Natural killer cell (primary cell): ENCODE measurements at places on chromosomes 1 and 21. TPM values are rescaled to one million over a fixed set of nuclear protein-coding genes. Genes with fewer than 3 reads are reported as not detected.

DNA sequence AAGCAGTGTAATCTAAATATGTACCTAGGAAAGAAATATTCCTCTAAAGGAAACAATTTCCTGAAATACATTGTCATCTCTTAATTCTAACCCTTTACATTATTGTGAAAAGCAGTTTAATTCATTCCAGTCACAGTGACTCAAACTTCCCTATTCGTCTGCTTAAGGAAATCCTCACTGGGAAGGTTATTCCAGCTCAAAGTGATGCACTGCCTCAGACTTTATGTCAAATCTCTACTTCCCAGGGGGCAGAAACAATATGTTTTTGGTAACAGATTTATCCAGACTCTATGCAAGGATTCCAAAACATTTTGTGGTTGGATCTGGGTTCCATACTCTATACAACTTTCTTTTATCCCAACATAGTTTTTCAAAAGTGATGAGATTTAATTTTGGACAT is 145.2 kb downstream of the NTMT2 start:
- no peaks in the 10 kb centered on the region for H3K36me3 ChIP-seq
- no peak overlapping the region for H3K27ac ChIP-seq
- no peak for DNase-seq
- no peak overlapping the region for H3K4me3 ChIP-seq
- H3K4me1 ChIP-seq = no peaks in the 10 kb centered on the region
- H3K27me3 ChIP-seq = peaks cover 4% of the 10 kb centered on the region

DNA sequence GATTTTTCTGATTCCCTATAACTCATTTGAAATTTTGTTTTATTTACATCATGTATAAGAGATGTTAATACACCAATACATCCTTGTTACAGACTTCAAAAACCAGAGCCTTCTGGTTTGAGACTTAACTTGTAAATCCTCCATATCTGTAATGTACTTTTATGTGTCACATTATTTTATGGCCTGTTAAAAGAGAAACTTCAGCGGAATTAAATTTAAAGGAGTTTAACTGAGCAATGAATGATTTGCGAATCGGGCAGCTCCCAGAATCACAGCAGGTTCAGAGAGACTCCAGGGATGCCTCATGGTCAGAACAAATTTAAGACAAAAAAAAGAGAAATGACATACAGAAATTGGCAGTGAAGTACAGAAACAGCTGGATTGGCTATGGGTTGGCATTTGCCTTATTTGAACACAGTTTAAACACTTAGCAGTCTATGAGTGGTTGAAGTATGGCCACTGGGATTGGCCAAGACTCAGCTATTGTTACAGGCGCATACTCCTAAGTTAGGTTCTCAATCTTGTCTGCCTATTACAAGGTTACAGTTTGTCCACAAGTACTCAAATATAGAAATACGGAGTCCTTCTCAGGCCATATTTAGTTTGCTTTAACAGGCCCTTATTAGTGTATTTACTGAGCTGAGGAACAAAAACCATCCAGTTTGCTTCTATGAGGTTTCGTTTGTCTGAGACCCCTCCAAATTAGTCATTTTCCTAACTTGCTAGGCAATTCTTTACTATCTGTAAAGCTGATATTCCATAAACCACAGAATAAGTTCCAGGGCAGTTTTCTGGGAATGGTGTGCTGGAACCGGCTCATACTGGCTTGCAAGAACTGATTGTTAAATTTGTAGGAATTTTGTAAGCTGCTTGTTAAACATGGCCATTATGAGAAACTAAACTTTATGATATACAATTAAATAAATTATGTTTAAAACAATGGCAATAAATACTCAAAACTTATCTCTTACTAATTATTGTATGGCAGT is 56.2 kb upstream of the WDR26 start:
- no peak for DNase-seq
- H3K36me3 ChIP-seq = no peaks in the 10 kb centered on the region
- H3K27ac ChIP-seq = no peak overlapping the region
- no peaks in the 10 kb centered on the region for H3K27me3 ChIP-seq

Gene LHX8
- total RNA-seq = not detected

DNA sequence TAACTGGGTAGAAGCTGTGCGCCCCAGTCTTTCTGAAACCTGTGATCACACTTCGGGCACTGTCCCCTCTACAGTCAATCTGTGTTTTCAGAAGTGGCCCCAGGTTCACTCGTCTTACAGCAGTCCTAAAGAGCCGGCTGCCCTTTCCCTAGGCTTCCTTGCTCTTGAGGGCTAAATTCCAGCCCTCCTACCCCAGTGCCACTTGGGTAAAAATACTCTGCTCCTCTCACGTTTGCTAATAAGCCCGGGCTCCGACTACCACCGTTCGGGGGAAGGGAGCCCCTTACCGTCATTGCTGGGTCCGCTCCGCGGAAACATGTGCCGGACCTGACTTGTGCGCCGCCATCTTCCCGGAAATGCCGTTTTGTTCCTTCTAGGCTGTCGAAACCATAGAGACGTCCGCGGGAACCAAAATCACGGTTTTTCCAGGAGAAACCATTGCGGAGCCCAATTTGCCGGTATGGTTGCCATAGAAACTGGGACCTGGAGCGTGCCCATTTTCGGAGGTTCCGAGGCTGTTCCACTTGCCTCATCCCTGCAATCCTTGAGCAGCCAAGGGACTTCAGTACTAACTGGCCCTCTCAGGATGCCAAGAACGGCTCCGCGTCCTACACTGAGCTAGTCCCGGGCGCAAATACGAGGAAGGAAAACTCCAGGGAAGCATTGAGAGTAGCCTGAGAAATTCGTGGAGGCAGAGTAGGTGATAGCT is at the start of gene GPATCH4:
Gene GPATCH4, minus strand, starts transcription at position 358 of the 709 bp plus-strand sequence.
- H3K36me3 ChIP-seq = peaks cover 12% of the 10 kb centered on the region
- H3K27ac ChIP-seq = peak within 1 kb of the TSS; percentile 81
- peak within 1 kb of the TSS; percentile 97 for H3K4me3 ChIP-seq
- H3K27me3 ChIP-seq = no peaks in the 10 kb centered on the region

DNA sequence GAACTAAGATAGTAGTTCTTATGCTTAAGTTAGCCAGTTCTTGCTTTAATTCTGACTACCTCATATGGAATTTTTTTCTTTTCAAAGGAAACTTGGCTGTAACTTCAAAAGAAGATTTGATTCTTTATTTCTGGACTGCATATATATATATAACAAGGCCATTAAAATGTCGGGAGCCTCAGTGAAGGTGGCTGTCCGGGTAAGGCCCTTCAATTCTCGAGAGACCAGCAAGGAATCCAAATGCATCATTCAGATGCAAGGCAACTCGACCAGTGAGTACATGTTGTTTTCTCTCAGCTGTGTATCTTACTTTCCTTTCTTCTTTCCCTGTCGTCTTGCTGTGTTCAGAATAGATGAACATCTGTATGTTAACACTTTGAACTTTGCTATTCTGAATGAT is 21.8 kb downstream of the KIF1B start:
- no peak overlapping the region for H3K27ac ChIP-seq
- H3K27me3 ChIP-seq = no peaks in the 10 kb centered on the region
- no peaks in the 10 kb centered on the region for H3K36me3 ChIP-seq
